ENCODE measurements at places on chromosomes 5 and 9. TPM values are rescaled to one million over a fixed set of nuclear protein-coding genes. Genes with fewer than 3 reads are reported as not detected.

Gene IL5
- not detected for total RNA-seq

Gene ELL2
- total RNA-seq, result 59.6 TPM

Gene FYB1
- not detected for total RNA-seq

Gene CMYA5
- 1.3 TPM for total RNA-seq

Gene LRRC19
- total RNA-seq, result not detected

Gene IFNB1
- not detected for total RNA-seq

Gene DAB2IP
- 7.5 TPM for total RNA-seq

Gene CCNO
- not detected for total RNA-seq

Gene MTX3
- total RNA-seq, result 10.8 TPM

Gene OGN
- total RNA-seq, result 0.57 TPM

Gene SLC9A3
- total RNA-seq, result 0.43 TPM

Gene FST
- 68.3 TPM for total RNA-seq

Gene NIPBL
- total RNA-seq, result 20.7 TPM

Gene IL4
- not detected for total RNA-seq

Gene EQTN
- total RNA-seq, result not detected

Gene DAPK1
- total RNA-seq, result 23.8 TPM

Gene ARSI
- 22.2 TPM for total RNA-seq

Gene ARID3C
- 0.14 TPM for total RNA-seq

Gene AK8
- 0.37 TPM for total RNA-seq

Gene ENHO
- total RNA-seq, result not detected

Gene WNK2
- not detected for total RNA-seq

Gene SLC36A3
- not detected for total RNA-seq

Gene IRX4
- total RNA-seq, result not detected

Gene MRRF
- 34.7 TPM for total RNA-seq

Gene PAEP
- not detected for total RNA-seq

Gene HMMR
- 4.2 TPM for total RNA-seq

Gene LPAR1
- 101 TPM for total RNA-seq

Gene PCDHA4
- 0.14 TPM for total RNA-seq

Gene RFX3
- total RNA-seq, result 3.1 TPM

Gene LURAP1L
- total RNA-seq, result 71.4 TPM

Gene NDUFS6
- 34.0 TPM for total RNA-seq

Gene TTC23L
- 0.37 TPM for total RNA-seq

Data from smooth muscle cell of bladder (primary cell).